ENCODE measurements at places on chromosomes 7 and 10.
A peak's percentile ranks its signal among the peaks of the same experiment; 100 is the strongest.

- DNase-seq, result no peak
Measured at GRCh38 chr7:70097645-70098044, 499.4 kb downstream of the AUTS2 start.

DNA sequence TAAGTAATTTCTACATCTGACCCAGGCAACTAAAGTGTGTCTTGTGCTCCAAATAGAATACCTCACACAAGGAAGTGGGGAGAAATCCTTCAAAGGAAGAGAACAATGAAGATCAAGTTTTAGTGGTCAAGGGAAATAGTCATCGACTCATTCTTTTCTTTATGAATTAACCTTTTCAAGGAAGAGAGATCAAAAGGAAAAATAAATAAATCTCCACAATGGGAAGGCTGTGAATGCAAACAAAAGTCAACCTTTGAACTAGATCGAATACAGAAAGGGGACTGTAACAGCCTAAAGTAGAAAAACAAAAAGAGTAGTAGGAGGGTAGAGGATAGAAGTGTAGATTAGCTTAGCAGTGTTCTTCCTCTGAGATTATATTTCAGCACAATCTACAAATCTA, 274.6 kb upstream of the COBL start:
- DNase-seq, result no peak

DNA sequence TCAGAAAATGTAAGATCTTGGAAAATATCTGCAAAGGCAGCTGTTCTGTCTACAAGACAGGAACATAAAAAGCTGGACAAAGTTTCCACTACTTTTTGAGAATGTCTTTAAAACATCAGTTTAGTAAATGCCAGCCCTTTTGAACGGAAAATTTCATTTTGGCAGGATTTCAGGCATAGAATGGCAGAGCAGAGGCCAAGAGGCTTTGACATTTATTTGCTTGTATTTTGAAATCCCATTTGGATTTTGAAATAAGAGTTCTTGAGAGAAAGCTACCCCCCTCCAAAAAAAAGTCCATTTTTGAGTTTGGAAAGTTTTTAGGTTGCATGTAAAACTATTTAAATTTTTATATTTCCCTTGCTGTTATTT, 3.1 kb upstream of the ETV1 start:
- no peak for DNase-seq

DNA sequence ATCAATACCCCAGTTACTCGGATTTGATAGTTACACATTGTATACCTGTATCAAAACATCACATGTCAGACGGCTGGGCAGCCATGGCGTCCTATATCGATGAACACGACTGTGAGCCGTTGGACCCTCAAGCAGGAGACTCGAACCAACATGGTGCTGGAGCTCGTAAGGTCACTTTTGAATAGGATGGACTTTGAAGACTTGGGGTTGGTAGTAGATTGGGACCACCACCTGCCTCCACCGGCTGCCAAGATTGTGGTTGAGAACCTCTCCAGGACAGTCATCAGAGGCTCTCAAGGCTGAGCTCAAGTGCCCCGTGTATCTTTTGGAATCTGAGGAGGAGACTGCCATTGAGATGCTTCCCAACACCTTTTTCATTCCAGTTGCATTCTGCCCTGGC, 1.9 kb upstream of the RINT1 start:
- no peak for DNase-seq

DNA sequence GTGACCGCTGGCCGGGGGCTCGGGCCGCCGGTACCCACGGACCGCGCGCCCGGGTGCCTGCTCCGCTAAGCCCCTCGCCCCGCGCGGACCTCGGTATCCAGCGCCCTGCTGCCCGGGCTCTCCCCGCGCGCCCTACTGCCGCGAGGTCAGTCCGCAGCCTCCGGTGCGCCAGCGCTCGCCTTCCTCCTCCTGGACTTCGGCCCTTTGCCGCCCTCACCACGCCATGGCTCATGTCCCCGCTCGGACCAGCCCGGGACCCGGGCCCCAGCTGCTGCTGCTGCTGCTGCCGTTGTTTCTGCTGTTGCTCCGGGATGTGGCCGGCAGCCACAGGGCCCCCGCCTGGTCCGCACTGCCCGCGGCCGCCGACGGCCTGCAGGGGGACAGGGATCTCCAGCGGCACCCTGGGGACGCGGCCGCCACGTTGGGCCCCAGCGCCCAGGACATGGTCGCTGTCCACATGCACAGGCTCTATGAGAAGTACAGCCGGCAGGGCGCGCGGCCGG, 483 bp downstream of the GDF10 start:
- no peak for DNase-seq

GRCh38 chr7:138238734-138239659, 162.7 kb downstream of the AKR1D1 start:
- DNase-seq, result no peak

- DNase-seq, result no peak
Measured at GRCh38 chr7:114944745-114945625, 23.1 kb downstream of the MDFIC start.

GRCh38 chr10:8967061-8967460, 912.6 kb downstream of the GATA3 start:
- DNase-seq, result no peak

DNA sequence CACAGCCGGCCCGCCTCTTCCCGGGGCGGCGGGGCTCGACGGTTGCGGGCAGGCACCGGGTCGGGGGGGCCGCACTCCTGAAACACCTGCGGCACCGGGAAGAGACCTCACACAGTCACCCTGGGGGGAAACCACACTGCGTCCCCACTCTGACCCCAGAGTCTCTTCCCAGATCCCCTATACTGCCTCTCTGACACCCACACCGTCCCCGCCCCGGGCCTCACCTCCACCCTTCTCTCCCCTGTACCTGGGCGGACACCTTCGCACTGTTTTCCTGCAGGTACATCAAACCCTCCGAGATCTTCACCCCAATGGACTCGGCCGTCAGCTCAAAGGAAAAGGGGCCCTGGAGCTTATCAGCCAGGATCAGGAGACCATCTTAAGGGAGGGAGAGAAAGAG, 3.4 kb upstream of the GAL3ST4 start:
- no peak for DNase-seq

DNA sequence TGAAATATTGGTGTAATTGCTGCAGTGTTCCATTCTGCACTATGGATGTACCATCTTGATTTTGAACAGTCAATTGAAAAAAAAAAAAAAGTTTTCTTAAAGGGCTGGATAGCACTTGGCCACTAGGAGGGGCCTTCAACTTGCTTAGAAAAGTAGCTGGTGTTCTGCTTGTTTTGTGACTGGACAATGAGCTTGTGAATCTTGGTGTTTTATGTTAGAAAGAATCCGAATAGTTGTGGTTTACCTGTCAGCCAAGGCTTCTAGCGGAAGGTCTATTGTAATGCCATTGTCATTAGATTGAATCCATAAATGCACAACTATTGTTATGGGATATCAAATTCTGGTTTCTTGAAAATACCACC, 77.1 kb downstream of the BMPER start:
- DNase-seq, result no peak

GRCh38 chr10:58742141-58742540, 229.5 kb downstream of the BICC1 start:
- DNase-seq, result no peak

DNA sequence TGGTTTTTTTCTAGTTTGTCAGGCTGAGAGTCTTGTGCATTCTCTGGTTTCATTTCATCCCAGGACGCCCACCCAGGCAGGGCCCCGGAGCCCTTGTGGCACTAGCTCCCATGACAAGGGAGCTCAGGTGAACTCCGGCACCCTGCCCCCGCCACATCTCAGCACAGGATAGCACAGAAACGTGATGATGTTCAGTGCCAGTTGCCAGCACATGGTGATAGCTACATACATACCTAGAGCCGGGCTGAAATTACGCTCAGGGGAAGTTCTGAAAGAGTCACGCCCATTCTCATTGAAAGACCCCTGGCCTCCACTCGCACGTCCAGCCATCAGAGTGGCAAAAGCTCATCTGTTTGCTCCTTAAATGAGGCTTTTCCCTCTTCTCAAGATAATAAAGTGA, 273.7 kb downstream of the PTPRN2 start:
- no peak for DNase-seq

GRCh38 chr7:43495572-43495971, 87.3 kb upstream of the STK17A start:
- no peak for DNase-seq

GRCh38 chr7:82985144-82985802, 177.4 kb downstream of the PCLO start:
- DNase-seq, result peak; percentile 22
